ENCODE measurements at places on chromosomes 11 and 22.

DNA sequence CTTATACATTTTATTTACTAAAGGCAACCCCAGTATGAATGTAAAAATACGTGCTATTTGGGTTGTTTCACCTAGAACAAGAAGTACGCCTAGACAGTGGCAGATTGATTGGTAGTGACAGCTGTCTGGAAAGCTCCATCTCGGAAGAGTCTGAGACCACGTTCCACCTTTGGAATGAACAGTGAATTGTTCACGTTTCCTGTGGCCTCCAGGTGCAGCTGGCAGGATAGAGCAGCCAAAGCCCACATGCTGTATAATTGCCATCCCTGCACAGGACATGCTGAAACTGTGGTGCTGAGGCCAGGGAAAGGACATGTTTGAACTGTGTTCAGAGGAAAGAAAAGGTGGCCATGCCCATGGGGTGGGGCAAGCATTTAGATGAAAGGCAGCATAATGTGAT, 218.7 kb upstream of the MTNR1B start:
- DNase-seq: no peak

DNA sequence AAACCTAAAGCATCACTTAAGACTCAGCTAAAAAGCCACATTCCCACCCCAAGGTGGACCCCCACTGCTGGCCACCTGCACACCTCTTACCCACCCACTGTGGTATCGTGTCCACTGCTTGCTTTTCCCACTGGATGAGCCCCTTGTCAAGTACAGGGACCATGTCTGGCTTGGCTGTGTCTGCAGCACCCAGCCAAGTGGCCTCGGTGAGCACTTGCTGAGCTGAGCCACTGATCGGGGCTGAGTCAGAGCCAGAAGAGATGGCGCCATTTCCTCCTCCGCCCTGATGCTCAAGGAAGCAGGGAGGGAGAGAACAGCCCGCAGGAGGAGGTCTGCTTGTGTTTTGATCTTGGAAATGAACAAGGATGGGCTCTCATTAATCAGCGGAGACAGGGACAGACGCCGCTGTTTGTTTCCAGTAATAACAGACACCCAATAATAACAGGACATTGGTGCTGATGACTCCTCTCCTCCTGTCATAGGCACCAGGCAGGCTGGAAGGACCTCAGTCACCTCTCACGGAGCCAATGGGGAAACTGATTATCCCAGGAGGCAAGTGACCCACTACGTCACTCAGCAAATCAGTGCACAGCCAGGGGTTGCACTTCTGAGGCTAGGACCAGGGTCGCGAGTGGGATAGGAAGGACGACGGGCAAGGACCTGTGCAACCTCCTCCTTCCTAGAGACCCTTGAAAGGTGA, 85.2 kb upstream of the RTL6 start:
- DNase-seq: peak; percentile 50

- no peak for DNase-seq
Measured at GRCh38 chr11:12110714-12111548, 541 bp downstream of the MICAL2 start.

DNA sequence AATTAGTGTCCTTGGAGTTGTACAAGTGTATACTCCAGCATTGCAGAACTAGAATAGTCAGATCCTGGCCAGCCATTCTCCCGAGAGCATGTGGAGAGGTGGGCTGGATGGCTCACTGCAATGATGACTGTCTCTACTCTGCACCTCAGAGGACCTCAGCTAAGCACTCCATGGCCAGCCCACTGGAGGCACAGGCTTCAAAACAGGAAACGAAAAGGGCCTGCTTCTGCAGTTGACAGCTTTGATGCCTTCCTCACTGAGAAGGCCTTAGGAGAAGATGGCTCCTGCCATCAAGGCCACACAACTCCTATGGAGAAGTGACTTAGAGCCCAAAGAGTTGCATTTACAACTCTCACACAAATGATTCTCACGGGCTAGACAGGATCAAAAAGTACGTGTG, 9.1 kb downstream of the POLD4 start:
- DNase-seq: no peak

- no peak for DNase-seq
Measured at GRCh38 chr11:75654314-75654713, 14.5 kb downstream of the MAP6 start.

DNA sequence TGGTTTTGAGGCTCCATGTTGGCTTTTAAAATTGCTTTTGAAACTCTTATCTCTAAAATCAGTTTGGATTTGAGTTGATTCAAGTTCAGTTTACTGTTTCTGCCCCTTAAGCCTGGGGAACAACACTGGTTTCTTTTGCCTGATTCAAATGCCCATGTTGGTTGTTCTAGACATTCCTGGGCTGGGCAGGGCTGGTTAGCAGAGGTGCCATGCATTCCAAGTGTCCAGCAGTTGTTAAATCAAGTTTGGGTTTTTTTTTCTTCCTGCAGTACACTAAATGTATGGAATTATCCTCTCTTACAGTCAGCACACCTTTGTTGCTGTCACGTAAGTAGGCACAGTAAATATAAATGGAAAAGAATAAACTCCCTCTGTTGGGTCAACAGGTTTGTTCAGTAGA, 67.2 kb upstream of the MTMR2 start:
- DNase-seq: no peak

GRCh38 chr11:464316-464715, 14.2 kb downstream of the PTDSS2 start:
- DNase-seq: no peak

- no peak for DNase-seq
Measured at GRCh38 chr22:30640361-30640760, 4.8 kb downstream of the SLC35E4 start.

DNA sequence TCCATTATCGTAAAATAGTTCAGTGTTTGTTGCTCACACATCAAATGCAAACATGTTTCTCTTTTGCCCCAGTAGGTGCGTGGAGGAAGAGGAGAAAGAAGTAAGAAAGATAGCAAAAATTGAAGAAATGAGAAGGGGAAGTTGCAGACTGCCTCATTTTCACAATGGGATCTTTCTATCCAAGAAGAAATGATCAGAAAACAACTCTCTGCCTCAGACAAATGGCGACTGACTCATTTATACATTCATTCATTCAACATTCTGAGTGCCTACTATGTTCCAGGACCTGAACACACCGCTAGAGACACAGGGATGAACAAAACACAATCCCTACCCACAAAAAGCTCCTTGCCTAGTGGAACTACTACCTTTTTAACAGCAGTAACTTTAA, 367 bp downstream of the HPS5 start:
- DNase-seq: no peak

- DNase-seq: no peak
Measured at GRCh38 chr11:132650969-132651720, 881.2 kb downstream of the OPCML start.

GRCh38 chr11:70460964-70461363, 62.6 kb downstream of the CTTN start:
- DNase-seq: no peak

DNA sequence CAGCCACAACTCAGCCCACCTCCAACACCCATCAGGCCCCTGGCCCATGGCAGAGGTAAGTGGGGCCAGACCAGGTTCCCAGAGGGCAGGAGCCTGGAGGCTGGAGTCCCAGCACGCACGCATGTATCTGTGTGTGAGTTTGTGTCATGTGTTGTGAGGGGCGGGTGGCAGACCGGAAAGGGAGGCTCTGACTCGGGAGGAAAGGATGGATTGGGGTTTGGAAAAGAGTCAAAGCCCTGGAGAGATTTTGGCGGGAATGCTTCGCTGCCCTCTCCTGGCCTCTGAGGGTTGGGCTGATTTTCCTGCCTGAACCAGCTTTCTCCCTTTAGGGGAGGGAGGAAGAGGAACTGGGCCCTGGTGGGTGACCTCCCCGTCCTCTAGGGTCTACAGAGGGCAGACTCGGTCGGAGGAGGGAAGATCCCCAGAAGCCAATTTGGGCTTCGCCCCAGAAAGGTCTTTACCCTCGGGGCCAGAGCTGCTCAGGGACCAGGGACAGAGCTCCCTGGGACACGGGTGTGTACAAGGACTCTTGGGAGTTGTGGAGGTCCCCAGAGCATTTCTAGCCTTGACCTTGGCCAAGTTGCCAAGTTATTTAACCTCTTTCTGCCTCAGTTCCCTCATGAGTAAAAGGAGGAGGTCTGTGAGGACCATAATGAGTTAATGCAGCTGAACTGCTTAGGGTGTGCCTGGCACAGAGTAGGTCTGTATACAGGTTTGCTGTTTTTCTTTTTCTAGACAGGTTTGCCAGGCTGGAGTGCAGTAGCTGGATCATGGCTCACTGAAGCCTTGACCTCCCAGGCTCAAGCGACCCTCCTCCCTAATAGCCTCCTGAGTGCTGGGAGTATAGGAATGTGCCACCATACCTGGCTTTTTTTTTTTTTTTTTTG, 6.9 kb downstream of the C11orf68 start:
- DNase-seq: peak; percentile 82

GRCh38 chr11:117189941-117190544, 9.1 kb upstream of the TAGLN start:
- DNase-seq: no peak

DNA sequence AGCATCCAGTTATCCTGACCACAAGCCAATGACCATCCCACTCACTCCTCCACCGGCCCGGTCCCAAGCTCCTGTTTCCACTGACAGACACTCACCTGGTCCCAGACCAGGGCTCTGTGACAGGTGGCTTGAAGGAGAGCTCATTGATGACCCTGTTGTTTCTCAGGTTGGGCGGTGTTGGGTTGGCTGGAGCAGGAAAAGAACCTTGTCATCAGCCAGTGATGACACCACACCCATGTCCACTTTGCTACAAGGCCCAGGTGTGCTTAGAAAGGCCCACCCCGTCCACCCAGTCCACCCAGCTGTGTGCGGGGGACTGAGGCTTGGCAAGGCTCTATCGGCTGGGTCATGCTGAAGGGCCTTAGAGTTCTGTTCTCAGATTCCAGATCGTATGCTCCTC, 42.9 kb downstream of the GAB4 start:
- no peak for DNase-seq

GRCh38 chr22:44870021-44870420, 117.6 kb downstream of the ARHGAP8 start:
- peak; percentile 31 for DNase-seq

DNA sequence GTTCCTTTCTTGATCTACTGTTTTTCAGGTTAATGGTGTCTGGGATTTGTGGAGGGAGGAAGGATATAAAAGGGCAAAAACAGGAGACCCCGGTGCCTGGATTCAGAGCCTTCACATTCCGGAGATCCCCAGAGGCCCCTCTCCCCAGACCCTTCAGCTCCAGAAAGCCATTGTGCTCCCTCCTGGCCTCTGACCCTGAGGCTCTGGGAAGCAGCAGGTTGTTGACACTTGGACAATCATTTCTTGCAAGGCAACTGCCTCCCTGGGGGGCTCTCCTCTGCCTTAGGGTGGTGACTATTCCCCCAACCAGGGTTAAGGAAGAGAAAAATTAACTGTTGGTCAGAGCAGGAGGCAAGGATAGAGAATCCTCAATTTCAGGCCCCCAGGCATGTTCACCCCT, 86.9 kb upstream of the NNMT start:
- DNase-seq: no peak

DNA sequence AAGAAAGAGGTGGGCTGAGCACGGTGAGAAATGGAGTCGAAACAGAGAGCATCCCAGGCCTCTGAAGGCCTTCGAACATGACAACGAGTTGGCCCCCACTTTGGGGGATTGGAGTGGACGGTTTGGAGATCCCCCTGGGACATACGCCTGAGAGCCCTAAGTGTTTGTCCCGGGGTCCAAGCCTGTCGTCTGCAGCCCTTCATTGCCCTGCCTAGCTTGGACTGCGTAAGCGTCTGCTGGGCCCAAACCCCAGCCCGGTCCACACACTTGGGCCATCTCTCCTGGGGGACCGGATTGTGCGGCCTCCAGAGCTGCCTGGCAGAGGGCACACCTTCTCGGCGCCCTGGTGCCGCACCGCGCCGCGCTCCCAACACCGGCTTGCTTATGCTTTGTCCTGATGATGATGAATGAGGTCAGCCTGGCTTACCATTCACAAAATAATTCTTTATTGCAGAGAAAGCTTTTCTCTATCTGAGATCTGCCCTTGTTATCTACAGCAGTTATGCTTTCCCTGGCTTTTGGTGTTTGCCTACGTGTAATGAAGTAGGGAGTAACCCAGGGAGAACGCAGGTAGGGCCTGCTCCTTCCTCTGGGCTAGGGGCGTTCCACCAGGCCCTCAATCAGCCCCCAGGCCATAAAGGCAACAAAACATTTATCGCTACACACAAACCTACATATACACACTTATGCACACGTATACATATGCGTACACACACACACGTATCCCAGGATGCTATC, 85.9 kb upstream of the PPARA start:
- peak; percentile 32 for DNase-seq

- DNase-seq: no peak
Measured at GRCh38 chr11:34300026-34300925, 57.5 kb downstream of the ABTB2 start.

- DNase-seq: no peak
Measured at GRCh38 chr11:122075016-122075415, 41.0 kb downstream of the BLID start.

GRCh38 chr11:123354371-123354975, 75.6 kb upstream of the GRAMD1B start:
- no peak for DNase-seq

DNA sequence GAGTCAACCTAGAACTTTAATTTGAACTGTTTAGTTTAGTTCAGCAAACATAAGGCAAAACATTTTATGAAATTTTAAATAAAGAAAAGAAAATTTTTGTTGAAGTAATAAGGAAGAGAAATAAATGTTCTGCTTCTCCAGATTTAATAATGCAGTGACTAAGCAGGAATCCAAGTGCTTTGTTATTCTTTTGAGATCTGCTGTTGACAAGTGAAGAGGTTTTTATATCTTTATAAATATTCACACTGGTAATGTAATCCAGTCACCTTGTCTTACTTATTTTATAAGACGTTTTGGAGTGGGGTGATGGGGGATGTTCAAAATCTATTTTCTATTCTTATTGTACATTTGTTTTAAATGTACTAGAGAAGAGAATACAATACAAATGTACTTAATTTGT, 725.9 kb upstream of the CCDC179 start:
- no peak for DNase-seq

- DNase-seq: peak; percentile 70
Measured at GRCh38 chr11:128026596-128026995, 560.8 kb downstream of the ETS1 start.

GRCh38 chr11:115475564-115475963, 28.7 kb downstream of the CADM1 start:
- no peak for DNase-seq

DNA sequence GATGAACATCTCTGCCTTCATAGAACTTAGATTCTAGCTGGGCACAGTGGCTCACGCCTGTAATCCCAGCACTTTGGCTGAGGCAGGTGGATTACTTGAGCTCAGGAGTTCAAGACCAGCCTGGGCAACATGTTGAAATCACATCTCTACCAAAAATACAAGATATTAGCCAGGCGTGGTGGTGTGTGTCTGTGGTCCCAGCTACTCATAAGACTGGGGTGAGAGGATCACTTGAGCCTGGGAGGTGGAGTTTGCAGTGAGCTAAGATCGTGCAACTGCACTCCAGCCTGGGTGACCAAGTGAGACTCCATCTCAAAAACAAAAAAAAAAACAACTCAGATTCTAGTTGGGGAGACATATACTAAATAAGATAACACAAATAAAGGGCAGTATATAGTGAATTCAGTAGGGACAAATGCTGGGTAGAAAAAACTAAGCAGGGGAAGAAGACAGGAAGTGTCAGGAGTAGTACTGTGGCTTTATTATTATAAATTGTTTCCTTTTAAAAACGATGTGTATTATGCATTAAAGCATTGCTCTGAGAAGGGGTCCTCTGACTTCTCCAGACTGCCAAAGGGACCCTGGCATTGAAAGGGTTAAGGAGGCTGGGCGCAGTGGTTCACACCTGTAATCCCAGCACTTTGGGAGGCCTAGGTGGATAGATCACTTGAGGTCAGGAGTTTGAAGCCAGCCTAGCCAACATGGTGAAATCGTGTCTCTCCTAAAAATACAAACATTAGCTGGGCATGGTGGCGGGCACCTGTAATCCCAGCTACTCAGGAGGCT, 46.7 kb downstream of the PACS1 start:
- DNase-seq: no peak
